ENCODE measurements at places on chromosomes 4 and X.

DNA sequence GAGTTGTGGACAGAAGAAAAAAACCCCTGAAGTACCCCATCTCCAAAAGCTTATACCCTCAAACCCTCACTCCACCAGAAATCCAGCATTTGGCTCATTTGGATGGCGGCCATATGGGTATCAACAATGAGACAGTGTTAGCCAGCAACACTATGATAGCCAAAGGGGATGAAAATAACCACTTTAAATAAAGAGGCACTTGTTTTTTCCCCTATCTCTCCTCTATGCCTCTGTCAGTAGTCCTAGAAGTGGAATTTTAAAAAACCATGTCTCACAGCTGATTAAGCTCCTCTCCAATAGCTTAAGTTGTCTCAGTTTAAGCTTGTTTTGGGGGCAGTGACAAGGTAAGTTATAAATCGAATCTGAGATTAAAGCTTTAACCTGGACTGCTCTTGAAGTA is 124.0 kb downstream of the MOSPD2 start:
- no peak for DNase-seq

- DNase-seq: no peak
Observed at GRCh38 chrX:15056044-15056443, 182.8 kb downstream of the MOSPD2 start.

DNA sequence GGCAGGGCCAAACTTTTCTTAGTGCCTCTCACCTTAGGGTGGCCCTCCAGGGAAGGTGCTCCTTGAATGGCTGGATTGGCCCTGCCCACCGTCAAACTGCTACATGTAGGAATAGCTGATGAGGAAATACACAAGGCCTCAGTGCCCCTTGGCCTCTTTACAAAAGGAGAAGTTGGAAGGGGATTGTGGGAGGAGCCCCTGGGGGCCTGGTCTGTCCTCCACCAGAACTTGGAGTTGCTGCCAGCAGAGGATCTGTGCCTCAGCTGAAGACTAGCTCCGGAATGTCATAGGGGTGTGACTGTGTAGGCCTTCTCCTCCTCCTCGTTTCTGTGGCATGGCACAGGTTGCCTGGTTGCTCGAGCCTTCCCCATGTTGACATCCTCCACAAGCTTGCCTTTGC is 142.7 kb downstream of the AMMECR1 start:
- DNase-seq: no peak

- DNase-seq: no peak
Observed at GRCh38 chr4:144423930-144424329, 222.0 kb upstream of the HHIP start.

DNA sequence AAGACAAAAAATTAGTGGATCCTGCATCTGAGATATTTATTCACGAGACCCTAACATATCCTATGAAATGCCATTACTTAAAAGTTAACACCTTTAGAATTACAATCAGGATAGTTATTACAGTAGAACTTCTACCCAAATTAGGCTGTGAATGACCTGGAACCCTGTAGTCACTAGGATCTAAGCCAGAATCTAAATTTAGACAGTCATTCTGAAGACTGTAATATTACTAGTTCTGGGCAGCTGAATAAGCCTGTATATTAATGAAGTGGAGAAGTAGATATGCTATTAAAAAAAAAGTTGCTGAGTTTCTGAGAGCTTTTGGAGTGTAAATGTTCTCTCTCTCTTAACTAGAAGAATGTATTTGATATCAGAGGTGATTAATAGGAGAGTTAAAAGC is 67.0 kb downstream of the FAM13A start:
- DNase-seq: no peak

DNA sequence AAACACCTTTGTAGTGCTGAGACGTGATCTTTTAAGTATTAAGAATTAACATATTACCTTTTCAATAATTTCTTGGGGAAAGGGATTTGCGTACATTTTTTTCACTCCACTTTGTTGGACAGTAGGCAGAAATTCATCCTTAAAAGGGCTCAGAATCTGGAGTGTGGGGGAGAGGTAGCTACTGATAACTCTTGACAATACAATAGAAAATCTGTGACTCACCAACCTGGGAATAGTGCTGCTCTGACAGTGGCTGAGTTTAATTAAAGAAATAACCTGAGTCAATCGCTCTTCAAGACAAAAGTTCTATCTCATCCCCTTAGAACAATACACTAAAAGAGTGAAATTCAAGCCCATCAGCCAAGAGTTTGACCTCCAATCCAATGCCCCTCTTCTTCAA is 60.2 kb downstream of the SLC9A7 start:
- DNase-seq: no peak

GRCh38 chr4:93384887-93385286 is 443.7 kb upstream of the ATOH1 start:
- DNase-seq: peak; percentile 43

- DNase-seq: no peak
Observed at GRCh38 chrX:149131774-149132173, 373.3 kb downstream of the IDS start.

DNA sequence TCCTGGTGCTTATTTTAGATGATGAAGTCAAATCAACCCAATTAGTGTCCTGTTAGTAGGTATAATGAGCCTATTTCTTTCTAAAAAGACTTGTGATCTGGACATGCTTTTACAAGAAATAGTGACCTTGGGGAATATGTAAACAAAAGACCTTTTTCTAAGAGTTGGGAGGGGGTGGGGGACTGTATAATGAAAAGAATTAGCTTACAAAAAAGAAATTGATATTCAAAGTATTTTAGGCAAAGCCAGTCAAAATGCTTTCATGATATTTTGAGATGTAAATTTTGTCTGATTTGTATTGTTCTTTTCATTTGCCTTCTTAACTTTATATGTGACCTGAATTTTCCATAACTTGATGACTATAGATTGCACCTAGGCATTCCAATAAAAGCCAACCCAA is 114.6 kb downstream of the DCTD start:
- DNase-seq: no peak

DNA sequence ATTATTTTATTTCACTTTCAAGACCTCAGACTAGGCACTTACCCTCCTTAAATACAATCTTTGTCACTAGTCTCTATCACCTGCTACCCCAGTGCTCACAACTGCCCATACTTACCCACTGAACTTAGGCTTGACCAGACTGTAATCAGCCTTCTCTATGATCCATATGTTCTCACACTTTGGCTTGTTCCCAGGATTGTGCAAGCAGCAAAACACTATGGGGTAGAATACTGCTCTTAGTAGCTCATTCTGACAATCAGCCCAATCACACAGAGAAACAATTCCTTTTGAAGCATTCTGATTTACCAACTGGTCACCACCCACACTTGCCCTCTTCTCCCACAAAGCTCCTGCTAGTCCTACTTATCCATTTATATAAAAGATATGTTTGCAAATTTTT is 878.3 kb downstream of the FSTL5 start:
- no peak for DNase-seq

DNA sequence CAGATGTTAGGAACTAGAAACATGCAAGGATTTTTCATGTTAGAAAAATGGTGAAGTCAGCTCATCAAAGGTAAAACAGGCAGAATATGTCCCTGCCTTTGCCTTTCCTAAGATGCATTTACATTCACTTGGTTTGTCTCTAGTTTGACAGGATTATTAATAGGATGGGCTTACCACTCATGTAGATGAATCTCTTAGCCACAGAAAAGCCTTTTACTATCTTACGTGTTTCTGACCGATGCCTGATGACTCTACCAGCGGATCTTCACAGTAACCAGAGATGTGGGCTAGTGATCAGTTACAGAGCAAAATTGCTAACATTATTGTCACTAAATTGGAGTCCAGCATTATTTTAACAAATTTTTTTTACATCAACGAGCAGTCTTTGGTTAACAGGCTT is 187.6 kb downstream of the MAML3 start:
- no peak for DNase-seq

GRCh38 chr4:176489001-176489400 is 169.2 kb downstream of the SPCS3 start:
- DNase-seq: no peak
